AG08396 (cell line): ENCODE measurements at places on chromosomes 1 and 21.

GRCh38 chr1:17069452-17070162 is 15.8 kb upstream of the SDHB start:
- no peak for DNase-seq

GRCh38 chr1:94823116-94823515 is 3.0 kb downstream of the SLC44A3 start:
- no peak for DNase-seq

GRCh38 chr1:186139115-186139514 is 235.9 kb downstream of the TPR start:
- no peak for DNase-seq

DNA sequence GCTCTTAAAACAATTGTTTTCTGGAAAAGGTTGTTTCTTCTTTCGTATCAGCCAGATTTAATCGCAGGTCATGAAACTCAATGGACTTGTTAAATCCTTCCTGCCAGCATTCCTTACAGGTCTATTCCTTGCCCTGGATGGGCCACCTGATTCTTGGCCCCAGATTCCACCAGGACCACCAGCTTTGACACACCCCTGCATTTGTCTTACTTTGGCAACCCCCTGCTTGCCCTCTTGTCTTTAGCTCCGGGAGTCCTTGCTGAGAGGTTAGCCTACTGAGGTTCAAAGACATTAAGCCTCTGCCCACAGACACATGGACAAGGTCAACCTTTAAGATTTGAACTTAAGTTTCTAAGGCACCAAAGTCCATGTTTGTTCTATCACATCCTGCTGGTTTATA is 27.1 kb upstream of the DAB1 start:
- DNase-seq: no peak

DNA sequence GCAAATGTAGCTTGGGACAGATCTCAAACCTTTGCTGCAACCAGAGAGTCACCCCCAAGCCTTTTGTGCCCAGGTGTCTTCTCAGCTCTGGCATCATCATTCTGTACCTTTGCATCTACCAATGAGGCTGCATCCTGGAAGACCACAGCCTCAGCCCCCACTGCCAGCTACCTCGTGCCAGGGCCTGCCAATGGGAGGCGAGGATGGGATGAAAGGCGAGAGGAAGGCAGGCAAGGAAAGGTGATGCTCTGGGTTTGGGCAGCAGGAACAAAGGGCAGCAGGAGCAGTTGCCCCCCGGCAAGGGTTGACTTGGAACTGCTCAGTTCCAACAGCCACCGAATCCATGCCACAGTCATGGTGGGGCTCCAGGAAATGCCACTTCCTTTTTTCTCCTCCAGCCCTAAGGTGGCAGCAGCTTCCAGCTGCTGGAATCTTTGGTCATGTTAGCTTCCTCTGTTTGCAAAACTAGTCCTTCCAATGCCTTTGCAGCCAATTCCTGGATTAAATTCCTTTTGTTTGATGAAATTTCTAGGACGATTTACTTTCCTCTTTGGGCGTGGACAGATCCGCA is 651.6 kb downstream of the NPHP4 start:
- DNase-seq: no peak

- no peak for DNase-seq
Observed at GRCh38 chr1:107954126-107954525, 10.9 kb downstream of the VAV3 start.

GRCh38 chr1:69585666-69586065 is 17.9 kb downstream of the LRRC7 start:
- no peak for DNase-seq

DNA sequence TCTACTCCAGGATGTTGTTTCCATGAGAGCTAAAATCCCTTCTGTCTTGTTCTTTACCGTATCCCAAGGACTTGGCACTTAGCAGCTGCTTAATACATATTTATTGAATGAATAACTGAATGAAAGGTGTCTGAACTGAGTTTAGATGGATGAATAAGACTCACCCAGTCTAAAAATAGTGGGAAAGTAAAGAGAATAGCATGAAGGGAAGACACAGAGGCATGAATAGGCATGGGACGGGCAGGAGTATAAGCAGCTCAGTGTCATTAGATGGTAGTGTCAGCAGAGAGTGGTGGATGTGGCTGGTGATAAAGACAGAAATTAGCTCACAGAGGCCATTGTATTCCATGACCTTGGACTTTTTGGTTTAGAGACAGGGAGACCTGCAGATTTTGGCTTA is 9.2 kb downstream of the IL12RB2 start:
- DNase-seq: no peak

DNA sequence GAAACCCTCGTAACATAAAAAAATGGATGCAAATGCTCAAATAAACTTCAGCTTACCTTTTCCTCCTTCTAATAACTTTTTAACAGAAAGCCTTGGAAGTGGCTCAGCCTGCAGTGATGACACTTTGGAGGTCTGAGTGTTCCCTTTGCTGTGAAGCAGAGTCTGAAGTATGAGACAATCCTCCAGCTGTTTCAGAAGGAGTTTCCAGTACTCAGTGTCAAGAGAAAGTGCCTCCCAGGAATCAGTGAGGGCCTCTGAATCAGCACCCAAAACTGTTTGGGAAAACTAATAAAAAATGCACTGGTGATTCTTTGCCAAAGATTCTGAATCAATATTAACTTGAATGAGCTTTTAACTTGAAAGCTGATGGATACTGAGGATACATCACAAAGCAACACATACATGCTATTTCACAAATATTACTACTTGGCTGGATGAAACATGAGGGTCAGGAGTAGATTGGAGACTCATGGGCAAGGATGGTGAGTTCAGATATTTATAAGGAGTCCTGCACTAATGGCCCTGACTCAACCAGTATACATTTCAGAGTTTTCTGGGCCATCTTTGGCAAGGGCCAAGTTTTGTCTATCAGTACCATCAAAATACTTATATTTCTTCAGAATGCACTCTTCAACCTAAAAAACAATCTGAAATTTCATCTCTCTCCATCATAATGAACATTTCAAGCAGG is 77.0 kb downstream of the IARS2 start:
- DNase-seq: peak; percentile 7

GRCh38 chr1:216904471-216904870 is 181.2 kb upstream of the ESRRG start:
- no peak for DNase-seq

GRCh38 chr1:159030311-159030710 is 20.6 kb downstream of the IFI16 start:
- DNase-seq: no peak

- no peak for DNase-seq
Observed at GRCh38 chr1:60994369-60994768, 88.0 kb upstream of the NFIA start.

DNA sequence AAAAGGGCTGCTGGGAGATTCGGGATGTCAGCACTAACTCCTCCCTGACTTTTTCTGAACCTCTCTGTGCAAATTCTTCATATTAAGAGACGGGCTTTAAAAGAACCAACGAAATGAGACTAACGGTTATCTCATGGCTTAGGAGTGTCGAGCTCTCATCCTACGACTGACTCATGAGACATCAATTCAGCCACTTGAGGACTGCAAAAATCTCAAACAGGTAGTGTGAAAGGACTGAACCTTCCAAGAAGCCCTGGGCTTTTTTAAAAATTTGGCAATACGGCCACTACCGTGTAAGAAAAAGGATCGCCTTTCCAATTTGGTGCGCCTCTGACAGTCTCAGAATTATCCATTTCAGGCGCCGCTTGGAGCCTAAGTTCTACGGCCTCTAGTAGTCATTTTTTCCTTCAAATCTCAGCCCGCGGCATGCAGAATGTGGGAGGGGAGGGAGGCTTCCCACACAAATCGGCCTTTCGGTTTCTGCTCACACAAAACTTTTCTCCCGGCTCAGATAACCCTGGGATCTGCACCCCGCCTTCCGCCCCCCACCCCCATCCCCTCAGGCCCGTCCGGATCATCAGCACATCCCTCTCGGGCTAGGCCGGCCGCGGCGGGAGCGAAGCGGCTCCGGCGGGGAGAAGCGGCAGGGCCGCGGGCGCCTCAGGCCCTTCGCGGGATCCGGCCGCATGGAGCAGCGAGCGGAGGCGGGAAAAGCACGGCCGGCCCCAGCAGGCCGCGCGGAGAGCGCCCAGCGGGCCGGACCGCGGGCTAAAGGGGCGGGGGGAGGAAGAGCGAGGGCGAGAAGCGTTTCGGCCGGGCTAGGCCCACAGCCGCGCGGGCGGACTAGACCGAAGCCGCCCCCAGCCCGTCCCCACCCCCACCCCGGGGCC is 618 bp downstream of the HNRNPR start:
- peak; percentile 46 for DNase-seq

GRCh38 chr1:167996266-167996665 is 59.4 kb upstream of the MPC2 start:
- no peak for DNase-seq

- DNase-seq: no peak
Observed at GRCh38 chr1:111943066-111943465, 46.4 kb downstream of the KCND3 start.

DNA sequence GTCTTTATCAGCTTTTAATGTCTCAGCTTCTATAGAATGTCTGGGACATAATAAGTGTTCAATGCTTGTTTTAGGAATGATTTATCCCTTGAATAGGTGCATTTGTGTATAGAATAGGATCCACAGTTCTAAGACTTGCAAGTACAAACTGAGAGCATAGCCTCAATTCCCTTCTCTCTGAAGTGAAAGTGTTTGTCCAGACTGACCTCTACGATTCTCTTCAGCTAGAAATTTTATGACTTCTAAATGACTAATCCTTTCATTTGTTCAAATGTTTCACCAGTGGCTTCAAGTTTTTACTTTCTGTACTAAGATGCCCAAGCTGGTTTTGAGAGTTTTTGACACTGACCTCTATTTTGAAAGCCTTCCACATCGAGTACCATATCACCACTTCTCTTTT is 608.2 kb upstream of the ADGRL4 start:
- no peak for DNase-seq

- DNase-seq: no peak
Observed at GRCh38 chr1:218755128-218755527, 410.0 kb downstream of the TGFB2 start.

GRCh38 chr1:56028244-56028643 is 551.1 kb downstream of the PLPP3 start:
- DNase-seq: no peak

DNA sequence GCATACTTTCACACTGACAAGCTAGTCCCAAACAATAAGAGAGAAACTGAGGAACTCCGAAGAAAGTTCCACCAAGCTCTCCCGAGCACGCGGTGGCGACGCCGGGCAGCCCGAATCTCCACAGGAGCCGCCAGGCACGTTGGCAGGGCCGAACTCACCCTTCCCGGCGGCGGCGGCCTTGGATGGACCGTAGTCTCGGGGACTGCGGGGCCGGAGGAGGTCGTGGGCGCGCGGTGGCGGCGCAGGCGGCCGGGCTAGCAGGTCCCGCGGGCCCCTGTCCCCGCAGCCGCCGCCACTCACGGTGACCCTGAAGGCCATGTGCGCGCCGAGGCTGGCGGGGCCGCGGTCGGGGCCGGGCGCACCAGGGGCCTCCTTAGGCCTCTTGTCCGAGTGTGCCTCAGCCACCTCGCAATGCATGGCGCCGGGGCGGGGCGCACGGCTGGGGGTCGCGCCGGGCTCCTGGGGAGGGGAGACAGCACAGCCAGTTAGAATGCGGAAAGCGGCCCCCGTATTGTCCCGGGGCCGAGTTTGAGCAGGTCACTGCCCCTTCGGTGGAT is 1.2 kb downstream of the GLIS1 start:
- DNase-seq: no peak

DNA sequence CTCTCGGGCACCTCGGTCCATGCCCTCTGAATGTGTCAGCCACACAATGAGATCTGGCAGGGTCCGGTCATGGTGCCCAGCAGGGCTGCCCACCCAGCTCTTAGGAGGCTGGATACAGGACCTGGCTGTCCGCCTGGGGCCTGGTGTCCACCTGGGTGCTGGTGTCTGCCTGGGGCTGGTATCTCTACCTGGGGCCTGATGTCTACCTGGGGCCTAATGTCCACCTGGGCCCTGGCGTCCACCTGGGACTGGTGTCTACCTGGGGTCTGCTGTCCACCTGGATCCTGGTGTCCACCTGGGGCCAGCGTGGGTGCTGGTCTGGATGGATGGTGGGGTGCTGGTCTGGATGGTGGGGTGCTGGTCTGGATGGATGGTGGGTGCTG is 45.1 kb upstream of the ACTRT2 start:
- DNase-seq: no peak

DNA sequence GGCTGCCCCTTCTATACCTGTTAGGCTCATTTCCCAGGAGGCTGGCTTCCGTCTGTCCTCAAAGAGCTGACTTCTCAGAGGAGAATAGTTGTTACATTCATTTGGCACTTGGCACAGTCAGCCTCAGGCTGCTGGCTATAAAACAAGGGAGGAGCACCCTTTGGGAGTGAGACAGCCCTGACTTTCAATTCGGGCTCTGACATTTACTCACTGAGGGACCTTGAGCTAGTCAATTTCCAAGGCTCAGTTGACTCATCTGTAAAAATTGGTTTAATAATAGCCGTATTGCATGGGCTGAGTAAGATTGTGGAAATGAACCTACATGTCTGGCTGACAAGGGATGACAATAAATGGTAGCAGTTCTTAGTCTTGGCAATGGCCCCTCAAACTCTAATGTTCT is 13.7 kb downstream of the ALX3 start:
- peak; percentile 78 for DNase-seq

- DNase-seq: no peak
Observed at GRCh38 chr1:83770319-83770661, 228.6 kb downstream of the TTLL7 start.

DNA sequence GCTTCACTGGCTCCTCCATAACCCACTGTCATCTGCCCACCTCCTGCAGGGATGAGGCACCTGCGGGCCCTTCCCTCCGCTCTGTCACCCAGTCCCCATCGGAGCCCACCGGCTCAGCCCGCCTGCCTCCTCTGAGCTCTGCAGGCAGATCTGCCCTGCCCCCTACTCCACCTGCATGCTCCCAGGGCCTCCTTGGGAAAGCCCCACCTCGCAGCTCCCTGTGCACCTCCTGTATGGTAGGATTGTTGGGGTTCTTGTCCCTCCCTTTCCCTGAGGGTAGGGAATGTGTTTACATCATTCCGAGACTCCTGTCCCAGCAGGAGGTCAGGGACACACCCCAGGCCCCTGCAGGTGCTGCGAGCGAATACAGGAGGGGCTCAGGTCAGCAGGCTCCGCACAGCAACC is 50.5 kb downstream of the SIK1 start:
- DNase-seq: no peak

DNA sequence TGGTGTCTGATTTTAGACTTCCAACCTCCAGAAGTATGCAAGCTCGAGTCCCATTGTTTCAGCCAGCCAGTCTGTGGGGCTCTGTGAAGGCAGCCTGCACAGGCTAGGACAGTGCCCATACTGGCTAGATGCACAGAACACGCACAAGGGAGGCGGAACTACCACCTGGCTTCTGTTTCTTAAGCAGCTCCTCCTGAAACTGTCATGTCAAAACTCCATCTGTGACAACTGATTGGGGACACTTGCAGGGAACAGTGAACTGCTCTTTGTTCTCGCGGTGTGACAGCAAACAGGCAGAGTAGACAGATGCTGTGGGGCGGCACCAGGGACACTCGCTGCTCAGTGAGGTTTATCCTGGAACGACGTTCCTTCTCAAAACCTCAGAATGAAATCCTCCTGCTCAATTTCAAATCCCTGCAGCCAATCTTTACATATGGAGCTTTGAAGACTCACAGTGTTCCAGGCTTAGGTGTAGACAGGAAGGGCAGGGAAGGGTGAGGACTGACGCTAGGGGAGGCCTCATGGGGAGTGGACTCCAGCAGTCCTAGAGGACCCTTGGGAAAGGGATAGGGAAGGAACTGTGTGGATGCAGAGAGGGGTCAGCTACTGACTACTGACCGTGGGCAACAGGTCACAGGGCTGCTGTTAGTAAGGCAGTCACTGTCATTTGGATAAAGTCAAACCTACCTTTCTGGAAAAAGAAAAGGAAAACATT is 73.8 kb downstream of the ERG start:
- no peak for DNase-seq
